ENCODE measurements at places on chromosomes 4 and X. TPM values are rescaled to one million over a fixed set of nuclear protein-coding genes. Genes with fewer than 3 reads are reported as not detected.

DNA sequence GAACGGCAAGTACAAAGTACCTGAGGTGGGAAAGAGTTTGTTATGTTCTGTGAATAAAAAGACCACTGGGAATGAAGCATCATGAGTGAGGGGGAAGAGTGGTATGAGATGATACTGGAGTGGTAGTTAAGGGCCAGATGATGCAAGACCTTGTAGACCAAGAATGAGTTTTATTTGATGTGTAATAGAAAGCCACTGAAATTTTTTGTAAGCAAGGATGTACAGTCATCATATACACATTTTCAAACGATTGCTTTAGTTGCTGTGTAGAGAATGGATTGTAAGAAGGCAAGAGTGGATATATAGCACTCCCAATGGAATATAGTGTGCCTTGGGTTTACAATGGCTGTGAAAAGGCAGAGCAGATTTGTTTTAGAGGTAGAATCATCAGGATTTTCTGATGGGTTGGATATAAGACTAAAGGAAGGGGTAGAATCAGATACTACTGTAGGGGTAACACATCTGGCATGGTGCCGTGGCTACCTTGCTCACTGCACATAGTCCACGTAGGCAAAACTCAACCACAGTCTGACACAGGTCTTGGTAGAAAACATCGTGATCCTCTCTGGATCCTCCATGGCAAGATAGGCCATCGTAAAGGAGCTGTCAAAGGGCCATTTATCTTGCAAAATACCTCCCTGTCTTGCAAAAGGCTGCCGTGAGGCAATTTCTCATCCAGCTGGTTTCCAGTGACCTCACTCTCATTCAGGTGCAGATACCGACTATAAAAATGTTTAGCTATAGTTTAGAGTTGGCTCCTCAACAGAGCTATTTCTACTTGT is 14.9 kb downstream of the TIFA start:
- no peak for DNase-seq

DNA sequence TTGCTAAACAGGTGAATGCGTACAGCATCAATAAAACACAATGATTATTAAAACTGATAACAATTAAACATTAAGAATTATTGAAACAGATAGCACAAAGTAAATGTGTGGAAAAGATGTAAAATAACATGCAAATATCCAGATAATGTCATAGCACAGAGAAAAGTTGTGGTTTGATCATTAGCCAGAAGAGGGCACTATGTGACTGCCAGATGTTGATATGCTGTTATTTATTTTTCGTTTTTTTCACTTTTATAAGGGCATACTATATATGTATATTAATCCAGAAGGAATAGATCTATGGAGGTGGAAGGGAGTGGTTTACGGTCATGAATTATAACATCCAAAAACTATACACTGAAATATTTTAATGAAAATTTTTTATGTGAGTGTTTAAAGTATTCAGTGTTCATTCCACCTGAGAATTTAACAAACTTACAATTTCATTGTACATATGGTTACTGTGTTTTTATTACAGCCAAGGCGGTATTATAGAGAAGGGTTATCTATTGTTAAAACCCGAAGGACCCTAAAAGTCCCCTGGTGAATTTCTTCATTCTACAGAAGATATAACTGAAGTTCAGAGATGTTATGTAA is 211.9 kb upstream of the UGT8 start:
- no peak for DNase-seq

DNA sequence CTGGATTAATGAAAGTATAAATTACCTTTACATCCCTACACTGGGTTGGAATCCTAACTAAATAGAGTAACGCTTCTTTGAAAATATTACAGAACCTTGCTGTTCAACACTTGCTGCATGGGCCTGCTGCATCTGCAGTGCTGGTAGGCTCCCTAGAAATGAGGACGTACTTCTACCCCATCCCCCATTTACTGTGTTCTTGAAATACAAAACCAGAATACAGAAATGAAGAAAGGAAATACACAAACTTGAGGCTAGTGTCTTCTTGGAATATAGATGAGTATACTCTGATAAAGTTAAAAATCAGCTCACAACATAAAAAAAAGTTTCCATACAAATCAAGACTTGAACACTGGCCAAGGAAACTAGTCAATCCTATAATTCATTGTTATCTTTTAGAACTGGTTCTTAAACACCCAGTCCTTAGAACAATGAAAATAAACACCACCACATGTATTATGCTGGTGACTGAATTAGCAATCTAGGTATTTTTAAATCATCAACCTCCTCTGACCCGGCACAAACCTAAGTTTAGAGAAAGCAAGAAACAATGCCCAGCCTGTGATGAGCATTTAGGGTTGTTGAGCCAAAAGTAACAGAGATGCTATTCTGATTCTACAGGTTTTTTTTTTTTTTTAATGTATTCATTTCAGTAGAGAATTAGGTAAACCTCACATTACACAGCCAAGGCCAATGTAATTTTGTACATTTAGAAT is 49.7 kb downstream of the ATP8A1 start:
- DNase-seq = no peak

DNA sequence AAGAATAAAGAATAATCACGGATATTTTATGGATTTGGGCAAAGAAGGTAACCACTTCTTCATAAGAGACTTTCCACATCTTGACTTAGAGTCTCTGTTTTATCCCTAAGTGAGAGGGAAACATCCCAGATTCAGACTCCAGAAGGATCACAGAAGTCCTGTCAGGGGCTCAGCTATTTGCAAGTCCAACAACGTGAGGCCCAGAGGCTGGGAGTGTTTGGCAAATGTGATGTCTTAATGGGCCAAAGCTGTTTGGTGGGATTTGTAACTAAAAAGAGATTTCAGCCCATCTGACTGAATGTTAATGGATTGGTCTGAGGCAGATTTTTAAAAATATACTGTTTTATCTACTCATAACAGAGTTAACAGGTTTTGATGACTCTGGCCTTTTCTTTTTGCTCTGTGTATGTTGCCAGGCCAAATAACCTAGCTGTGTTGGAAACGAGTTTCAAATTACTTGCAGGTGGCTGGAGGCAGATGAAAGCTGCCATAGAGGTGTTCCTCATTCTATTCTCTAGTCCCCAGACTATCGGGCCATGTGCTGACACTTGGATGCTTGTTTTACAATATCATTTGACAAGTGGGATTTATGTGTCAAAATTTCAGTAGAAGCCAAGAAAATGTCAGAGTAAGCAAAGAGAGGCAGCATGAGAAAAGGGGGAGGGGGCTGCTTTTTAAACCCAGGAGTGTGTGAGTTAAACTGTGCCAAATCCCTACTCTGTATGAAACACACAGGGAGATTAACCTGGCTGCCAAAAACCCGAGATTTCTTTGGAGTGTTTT is 330.9 kb downstream of the DCHS2 start:
- DNase-seq = no peak

DNA sequence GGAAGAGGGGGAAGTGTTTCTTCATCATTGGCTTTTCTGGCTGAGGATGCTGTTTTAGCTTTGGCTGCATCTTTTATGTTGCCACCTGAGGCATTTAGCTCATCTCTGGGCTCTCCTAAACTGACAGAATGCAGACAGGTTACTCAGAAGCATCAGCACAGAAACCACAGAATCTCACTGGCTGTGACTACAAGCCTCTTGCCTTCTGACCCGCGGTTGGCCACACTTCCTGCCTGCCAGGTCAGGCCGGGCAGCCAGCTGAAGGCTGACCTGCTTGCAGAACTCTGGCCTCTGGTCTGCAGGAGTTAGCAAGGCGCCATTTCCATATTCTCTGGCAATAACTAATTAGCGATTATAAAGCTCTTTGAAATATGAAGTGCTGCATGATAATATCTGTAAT is 366.5 kb downstream of the MID1IP1 start:
- DNase-seq = no peak

CHRDL1 gene
- 15.0 TPM for polyA plus RNA-seq

UBE2A gene
- 94.6 TPM for polyA plus RNA-seq

SCML2 gene
- 9.9 TPM for polyA plus RNA-seq

SULT1B1 gene
- polyA plus RNA-seq = 0.61 TPM

CITED1 gene
- polyA plus RNA-seq = 19.7 TPM

All from left renal pelvis (tissue), 4 donors.